ENCODE measurements at places on chromosomes 3 and 15.

GRCh38 chr3:29764041-29764440 lies 483.2 kb downstream of the RBMS3 start:
- DNase-seq, result no peak

DNA sequence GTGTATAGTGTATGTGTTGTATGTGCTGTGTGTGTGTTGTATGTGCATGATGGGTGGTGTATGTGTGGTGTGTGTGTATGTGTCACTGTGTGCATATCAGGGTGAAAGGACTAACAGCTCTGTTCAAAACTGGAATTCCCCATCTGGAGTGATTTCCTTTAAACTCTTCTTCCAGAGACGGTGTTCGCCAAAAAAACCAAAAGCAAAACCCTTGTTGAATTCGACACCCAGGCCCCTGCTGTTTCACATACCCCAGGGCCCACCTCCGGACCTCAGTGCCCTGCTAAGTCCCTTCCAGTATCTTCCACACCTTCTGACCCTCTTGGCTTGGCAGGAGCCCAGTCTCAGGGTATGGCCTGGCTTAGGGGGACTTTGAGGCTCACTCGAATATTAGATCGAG lies 44.9 kb upstream of the SEC13 start:
- DNase-seq, result no peak

DNA sequence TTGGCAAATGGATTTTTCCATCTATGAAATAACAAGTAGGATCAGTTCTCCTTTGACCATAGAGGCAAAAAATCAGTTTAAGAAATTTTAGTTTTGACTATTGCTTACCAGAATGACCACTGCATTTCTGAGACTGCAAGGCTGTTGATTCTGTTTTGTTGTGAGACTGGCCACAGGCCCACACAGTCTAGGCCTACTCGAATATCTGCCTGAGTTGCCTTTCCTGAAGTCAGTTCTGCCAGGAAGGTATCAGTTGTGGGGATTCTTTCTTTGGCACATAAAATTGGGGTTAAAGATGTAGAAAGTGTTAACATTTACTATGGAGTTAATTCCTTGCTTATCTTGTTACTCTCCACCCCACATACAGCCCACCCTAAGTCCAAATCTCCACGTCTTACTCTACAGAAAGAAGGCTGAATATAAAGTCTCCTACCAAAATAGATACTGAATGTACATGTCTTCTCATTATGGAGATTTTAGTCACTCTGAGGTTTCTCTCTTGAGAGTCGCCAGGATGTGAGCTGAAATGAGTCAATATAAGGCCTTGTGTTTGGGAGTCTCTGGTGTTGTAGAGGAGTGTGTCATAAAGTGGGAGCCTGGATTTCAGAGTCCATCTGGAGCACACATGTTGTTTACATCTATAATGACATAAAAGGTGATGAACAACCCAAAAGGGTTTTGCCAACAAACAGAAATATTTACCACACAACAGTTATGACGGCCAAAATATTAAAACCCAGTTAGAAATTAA lies 45.0 kb upstream of the WWTR1 start:
- DNase-seq, result no peak

DNA sequence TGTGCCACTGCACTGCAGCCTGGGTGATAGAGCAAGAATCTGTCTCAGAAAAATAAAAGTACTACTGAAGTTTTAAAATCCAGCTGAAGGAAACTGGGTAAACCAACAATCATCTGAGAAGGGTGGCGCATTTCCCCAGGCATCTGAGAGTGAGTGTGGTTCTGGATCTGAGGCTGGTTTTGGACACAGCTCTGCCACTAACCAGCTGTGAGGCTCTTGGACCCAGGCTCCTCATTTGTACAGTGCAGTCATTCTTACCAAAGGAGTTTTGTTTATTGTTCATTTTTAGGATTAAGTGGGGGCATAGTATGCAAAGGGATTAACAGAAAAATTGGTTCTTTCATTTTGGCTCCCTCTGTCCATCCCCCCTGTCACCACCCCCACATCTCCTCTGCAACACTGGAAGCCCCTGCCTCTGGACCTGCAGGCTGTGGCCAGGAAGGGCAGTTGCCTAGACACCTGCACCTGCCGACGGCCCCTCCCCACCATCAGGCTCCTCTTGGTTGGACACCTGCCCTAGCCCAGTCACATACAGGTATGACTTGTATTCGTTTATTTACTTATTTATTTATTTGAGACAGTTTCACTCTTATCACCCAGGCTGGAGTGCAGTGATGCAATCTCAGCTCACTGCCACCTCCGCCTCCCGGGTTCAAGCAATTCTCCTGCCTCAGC lies 8.8 kb downstream of the NUP210 start:
- no peak for DNase-seq

GRCh38 chr3:182812123-182812522 lies 18.8 kb downstream of the ATP11B start:
- no peak for DNase-seq

DNA sequence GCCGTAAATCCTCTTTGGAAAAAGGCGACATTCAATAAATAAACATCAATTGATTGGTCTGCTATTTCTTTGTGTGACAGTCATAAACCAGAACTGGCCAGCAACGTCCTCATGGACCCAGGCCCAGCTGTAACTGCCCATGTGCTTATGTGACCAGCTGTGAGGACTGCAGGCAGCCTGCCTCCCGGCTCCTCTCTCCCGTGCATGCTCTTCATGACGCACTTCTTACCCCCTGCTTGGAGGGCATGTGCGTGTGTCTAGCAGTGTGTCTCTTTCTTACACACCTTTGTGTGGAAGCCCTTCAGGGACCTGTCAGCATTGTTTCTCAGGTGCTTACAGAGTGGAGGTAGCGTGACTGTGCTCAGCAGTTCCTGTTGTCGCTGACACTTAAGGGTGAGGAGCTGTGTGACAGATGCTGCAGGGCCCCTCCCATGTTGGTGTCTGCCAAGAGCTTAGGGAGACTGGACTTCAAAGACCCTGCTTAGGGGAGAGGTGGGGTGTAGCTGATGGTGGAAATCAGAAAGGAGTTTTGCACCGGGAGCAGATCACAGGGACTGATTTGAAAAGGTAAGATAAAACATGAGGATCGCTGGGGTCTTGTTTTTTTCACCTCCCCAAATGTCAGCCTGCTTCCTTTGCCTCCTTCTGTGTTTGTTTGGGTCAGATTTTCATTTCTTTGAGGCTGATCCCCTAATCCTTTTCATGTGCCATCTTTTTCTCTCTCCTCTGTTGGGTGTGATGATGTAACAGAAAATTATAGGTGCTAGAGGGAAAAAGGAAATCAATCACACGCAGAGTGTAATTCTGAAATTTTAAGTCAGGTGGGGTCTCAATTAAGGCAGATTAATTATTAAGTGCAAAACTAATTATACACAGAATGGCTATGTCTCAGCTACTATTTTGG lies 2.1 kb downstream of the PODXL2 start:
- no peak for DNase-seq

DNA sequence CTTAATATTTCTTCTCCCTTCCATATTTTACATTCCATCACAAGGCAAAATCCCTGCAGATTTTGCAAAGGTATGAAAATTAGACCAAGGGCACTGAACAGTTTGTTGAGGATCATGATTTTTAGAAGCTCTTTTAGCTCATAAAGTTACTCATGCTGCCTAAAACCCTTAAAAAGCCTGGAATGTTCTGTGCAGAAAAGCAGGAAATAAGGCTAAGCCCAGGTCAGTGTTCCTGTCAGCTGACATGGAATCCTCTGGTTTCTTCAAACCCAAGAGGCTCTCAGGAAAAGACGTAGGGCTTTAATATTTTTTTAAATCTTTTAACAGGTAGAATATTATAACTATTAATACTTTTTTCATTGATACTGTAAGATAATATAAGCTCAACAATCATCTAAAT lies 8.2 kb downstream of the CBLB start:
- DNase-seq, result no peak

- no peak for DNase-seq
These were observed 317 bp downstream of the ROBO2 start for GRCh38 chr3:77040216-77040615.

DNA sequence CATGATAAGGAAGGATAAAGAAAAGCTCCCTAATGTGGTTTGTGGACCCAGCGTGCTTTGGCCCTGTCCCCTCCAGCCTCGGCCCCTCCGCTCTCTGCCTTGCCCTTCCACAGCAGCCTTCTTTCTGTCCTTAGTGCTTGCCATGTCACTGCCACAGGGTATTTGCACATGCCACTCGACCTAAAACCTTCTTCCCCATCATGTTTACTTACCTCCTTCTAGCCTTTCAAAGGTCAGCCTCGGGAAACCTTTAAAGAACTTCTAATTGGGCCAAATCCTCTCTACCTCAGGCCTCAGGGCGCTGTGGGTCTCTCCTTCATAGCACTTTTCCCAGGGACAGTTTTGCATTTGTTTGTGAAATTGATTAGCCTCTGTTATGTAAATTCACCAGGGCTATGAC lies 73.0 kb downstream of the SCN11A start:
- DNase-seq, result no peak

DNA sequence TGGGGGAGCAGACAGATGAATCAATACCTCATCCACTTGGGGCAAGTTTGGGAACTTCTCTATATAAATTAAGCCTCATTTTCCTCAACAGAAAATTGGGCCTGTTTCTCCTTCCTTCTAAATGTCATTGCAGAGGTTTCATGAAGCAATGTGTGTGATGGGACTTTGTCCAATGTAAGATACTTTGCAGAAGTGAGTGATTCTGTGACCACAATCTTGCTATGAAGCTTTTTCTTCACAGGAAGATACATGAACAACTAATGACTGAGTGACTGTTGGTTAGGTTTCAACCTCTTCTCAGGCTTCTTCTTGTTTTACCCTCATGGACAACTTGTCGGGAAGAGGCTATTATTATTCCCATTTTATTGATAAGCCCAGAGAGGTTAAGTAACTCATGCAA lies 11.0 kb downstream of the TMEM45A start:
- no peak for DNase-seq

DNA sequence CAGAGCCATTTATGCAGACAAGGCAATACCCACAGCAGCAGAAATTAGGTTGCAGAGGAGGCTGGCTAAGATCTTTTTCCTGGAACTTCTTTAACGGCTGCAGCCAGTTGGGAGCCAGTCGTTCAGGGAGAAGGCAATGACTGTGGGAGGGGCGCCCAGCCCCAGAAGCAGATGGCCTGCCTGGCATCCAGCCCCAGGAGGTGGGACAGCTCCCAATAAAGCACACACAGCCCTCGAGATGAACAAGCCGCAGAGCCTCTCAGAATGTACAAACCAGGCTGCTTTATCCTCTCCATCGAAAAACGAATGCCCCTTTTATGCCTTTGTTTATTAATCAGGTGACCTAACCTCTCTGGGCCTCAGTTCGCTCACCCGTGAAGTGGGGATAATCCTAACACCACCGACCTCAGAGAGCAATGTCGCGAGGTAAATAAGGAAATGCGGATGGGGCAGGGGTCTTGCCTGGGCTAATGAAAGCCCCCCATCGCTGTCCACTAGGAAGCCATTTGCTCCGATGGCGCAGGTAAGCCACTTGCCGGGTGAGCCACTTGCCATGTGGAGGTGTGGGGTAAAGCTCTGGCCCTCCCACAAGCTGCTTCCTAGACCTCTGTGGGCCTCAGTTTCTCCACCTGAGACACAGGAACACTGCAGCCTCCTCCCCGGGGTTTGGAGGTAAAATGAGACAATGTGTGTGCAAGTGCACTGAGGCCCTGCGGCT lies 35.8 kb downstream of the MGLL start:
- DNase-seq, result peak; percentile 38

DNA sequence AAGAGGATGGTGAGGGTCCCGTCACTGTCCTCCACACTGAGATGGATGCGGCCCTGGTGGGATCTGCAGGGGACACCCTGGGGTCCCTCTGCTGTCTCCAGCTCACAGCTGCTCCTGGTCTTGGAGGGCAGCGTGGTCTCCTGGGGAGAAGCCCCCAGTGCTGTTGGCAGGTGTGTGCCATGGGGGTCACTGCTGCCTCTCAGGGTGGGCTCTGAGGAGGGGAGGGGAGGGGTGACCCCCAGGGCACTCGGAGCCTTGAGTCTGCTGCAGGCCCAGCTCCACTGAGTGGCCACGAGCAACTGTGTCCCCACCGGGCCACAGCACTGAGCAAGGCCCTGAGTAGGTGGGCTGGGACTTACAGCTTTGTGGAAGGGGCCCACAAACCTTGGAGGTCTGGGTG lies 34.7 kb downstream of the KLHL25 start:
- DNase-seq, result no peak

DNA sequence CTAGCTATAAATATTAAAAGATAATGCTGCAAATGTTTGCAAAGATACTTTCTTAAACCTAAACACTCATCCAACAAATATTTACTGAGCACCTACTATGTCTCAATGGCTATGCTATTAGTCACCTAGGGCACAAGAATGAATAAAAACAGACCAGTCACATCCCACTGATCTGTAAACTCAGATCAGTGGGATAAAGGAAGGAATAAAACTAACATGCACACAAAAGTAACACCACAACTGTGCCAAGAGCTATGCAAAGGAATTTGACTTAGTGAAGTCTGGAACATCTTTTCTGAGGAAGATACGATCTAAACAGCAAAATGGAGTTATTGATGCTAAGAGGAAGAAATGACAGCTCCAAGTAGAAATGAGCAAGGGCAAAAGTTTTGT lies 56.6 kb downstream of the CBLB start:
- no peak for DNase-seq

GRCh38 chr3:135083179-135083578 lies 288.1 kb downstream of the EPHB1 start:
- DNase-seq, result no peak

DNA sequence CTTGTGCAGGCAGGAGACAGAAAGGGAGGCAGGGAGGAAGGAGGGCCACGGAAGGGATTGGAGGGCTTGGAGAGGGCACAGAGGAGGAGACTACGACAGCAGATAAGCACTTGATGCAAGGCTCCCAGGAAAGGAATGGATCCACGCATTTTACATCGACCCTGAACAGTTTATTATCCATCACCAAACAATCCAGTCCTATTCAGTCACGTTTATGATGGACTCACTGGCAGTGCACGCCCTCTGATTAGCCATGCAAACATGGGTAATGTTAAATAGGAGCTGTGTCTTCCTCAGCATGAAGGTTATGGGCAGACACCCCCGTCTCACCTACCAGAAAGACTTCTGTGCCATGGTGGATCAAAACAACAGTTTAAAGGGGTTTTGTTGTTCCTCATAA lies 80.2 kb upstream of the SNRK start:
- DNase-seq, result no peak

- no peak for DNase-seq
These were observed 5.1 kb downstream of the FSTL1 start for GRCh38 chr3:120445654-120446053.

DNA sequence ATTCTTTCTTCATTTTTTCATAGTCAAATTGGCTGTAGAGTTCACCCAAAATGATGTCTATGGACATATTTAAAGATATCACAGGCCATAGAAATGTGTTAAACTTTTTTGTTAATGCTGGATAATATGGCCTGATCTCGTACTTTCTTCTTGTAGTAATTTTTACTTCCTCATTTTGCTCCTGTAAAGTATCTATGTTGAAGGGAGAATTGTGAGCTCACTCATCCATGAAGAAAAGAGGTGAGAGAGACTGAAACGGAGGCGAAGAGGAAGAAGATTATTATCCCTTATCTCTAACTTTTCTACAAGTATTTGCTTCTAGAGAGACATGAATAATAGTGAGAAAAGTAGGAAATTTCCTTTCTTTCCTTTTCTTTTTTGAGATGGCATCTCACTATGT lies 613.8 kb upstream of the TBL1XR1 start:
- no peak for DNase-seq
